Fibroblast of skin of left biceps (primary cell): ENCODE measurements at places on chromosomes 7 and 10.
A peak's percentile ranks its signal among the peaks of the same experiment; 100 is the strongest.

GRCh38 chr7:94417901-94418300, 23.2 kb downstream of the COL1A2 start:
- peak; percentile 56 for DNase-seq

GRCh38 chr7:134120405-134120804, 6.7 kb upstream of the LRGUK start:
- DNase-seq = no peak

DNA sequence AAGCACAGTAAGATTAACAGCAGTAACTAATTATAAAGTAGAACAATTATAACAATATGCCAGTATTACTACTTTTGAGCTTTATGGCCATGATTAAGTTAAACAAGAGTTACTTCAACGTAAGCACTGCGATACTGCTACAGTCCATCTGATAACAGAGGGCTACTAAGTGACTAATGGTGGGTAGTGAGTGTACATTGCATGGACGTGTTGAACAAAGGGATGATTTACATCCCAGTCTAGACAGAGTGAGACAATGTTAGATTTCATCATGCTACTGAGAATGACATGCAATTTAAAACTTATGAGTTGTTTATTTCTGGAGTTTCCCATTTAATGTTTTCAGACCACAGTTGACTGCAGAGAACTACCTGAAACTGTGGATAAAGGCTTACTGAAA, 45.6 kb downstream of the TPST1 start:
- peak; percentile 61 for DNase-seq

- DNase-seq = no peak
Measured at GRCh38 chr10:78634835-78635234, 433.9 kb upstream of the ZMIZ1 start.

DNA sequence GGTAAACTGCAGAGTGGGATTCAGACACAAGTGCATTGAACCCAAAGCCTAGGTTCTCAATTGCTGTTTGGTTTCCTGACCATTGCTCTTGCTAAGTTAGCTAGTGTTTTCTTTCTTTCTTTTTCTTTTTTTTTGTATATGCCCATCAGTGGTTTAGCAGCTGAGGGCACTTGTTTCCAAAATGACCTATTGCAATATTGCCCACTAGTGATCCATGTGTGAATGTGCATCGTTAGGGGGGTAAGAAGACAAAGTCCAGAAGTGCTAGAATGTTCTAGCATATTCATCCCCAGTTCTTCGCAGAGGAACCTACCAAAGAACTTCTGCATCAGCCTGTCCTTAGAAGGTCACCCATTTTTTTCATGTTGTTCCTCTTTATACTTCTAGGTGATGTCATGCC, 252.8 kb upstream of the GPR26 start:
- DNase-seq = no peak

DNA sequence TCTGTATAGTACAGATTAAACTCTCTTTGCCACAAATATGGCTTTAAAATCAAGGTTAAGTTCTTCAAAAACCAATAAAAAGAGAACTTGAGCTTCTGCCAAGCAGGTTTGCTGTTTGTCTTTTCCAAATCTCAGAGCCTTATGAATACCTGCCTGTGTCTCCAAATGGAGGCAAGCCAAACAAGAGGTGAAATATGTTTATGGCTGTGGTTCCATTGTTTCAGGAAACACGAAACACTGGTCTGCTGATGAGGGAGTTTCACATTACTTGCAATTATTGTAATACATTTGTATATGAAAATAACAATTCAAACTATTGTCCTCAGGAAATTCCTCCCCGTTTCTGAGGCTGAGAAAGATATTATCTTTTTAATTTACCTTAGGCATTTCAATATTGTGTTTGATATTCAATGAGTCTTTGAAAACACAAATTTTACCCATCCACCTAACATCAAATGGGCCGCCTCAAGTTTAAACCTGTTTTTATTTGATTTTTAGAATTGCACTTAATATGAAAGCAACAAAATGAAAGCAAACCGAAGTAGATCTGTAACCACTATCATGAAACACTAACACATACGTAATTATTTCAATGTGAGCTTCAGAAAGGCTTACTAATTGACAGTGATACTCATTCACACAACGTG, 359.3 kb downstream of the HGF start:
- DNase-seq = no peak
